ENCODE measurements at places on chromosomes 1 and 21.

GRCh38 chr1:65309304-65310077 is at the start of gene DNAJC6:
DNAJC6 (plus strand) TSS chr1:65309543; CDS start chr1:65309746, 203 bp downstream.
- DNase-seq, result peak; percentile 70

- DNase-seq, result no peak
Observed at GRCh38 chr1:110341872-110342331, 2.7 kb downstream of the RBM15 start.

DNA sequence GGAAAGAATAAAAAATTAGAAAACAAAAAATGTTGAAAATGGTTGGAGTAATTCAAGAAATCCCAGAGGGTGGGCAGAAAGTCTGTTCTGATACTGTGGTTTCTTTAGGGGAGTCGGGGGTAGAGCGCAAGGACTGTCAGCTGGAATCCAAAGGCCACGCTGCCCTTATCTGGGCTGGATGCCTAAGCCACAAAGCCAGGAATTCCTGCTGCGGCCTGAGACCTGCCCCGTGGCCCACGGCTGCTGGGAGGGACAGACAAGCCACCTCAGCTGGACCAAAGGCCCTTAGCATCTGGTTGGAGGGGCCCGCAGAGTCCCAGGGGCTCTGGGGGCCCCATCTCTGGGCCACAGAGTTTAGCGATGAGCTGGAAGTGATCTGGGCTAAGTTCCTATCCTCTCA is 60.2 kb downstream of the DMRTB1 start:
- DNase-seq, result no peak

DNA sequence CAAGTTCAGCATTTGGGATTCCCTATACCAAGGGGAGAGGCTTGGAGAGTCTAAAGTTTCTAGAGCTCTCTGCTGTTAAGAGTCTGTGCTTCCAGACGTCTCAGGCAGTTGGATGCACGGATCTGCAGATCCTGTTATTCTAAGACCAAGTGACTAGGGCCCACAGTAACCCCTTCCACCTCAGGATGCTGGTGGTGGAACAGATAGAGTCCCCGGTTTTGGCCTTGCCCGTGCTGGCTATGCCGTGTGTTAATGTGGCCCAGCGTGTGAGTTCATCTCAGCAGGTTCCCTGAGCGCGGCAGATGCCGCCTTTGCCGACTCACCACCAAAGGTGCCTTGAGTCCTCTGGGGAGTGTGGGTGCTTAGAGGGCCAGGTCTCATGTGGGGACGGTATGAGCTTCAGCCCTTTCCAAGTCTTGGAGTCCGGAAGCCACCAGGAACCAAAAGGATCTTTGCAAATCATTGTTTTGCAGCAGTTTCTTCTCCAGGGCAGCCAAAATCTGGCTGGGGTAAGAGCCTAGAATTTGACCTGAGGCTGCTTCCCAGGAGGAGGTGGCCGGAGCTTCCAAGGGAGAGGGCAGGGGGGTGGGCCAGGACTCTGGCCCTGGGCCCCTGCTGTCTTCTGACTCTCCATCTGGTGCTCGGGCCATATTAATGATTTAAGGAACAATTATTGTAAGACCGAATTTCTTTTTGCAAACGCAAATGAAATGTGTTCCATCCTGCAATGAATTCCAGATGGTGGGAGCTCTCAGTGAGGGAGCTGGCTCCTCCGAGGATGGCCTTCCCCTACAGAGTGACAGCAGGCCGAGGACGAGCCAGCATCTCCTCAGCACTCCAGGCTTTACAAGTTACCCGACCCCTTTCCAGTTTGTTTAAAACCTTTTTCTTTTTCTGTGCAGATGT is 205.7 kb downstream of the FOXD2 start:
- no peak for DNase-seq

DNA sequence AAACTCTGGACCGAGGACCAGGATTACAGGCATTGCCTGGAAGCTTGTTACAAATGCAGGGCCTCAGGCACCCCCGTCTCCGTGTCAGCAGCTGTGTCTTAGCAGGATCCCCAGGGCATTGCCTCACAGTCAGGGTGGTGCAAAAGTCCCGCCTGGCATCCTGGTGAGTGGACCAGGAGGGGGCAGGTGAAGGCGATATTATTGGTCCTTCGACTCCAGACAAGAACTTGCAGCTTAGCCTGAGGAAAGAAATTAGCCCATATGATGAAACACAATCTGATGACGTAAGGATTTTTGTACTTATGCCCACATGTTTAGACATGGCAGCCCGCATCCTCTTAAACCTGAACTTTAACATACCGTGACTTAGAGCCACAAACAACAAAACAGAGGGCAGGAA is 40.8 kb downstream of the RSPH1 start:
- DNase-seq, result no peak

DNA sequence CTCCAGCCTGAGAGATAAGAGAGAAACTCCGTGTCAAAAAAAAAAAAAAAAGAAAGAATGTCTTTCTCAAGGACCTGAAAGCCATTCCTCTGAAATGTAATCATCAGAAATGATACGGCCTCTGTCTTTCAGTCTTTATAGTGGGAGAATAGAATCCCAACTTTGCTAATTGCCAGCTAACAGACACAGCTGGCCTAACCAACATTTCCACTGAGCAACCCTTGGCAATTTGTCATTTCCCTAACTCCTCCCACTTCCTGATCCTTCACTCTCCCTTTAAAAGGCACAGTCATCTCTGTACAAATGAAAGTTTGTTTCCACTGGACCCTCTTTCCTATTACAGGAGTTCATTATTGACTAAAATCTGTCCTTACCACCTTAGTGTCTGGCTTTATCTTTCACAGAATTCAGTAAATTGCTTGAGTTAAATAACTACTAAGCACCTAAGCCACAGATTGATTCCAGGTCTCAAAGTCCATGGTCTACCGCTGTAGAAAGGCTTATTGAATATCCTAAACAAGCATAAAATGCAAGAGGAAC is 4.3 kb upstream of the CBR1 start:
- no peak for DNase-seq

GRCh38 chr1:82492159-82492558 is 691.4 kb downstream of the ADGRL2 start:
- no peak for DNase-seq

- DNase-seq, result no peak
Observed at GRCh38 chr1:54327386-54328065, 78.7 kb downstream of the SSBP3 start.

GRCh38 chr1:156217871-156218270 is 5.1 kb downstream of the PMF1 start:
- no peak for DNase-seq
